ENCODE measurements at places on chromosomes 3 and 15.

DNA sequence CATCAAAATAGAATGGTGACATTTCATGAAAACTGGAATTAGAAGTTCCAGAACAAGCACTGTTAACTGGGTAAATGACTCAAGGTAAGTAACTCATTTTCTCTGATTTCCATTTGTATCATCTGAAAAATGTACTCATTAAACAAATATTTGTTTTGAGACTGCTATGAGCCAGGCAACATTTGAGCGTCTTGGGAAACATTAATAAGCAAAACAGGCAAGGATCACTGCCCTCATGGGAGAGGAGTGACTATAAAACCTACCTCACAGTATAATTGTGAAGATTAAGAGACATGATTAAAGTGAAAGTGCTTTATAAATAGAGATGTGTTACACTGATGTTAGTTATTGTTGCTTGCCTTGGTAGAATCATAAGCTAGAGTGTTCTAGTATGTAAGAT lies 711.8 kb upstream of the UBE2E2 start:
- no peak for DNase-seq

DNA sequence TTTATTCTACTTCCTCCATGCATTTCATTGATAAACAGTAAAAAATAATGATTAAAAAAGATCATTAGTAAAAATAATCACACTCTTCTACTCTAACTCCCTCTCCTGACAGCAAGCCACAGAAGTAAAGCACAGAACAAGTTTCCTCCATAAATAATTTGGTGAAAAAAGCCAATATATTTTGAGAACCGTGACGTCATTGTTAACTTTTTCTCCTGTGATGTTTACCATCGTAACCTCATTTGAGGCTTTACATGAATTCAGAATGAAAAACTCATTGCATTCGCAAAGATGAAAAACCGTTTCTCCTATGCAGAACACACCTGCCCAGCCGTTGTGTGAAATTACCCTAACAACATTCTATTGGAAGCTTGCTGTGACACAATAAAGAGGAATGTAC lies 120.7 kb downstream of the NSUN3 start:
- no peak for DNase-seq

- DNase-seq = no peak
These were observed 42.5 kb upstream of the MYO5C start for GRCh38 chr15:52338058-52338457.

- DNase-seq = no peak
These were observed 124.8 kb upstream of the ATP11B start for GRCh38 chr3:182668541-182668940.

GRCh38 chr15:45338417-45338816 lies 39.9 kb downstream of the GATM start:
- no peak for DNase-seq

- DNase-seq = no peak
These were observed 316.8 kb upstream of the GBE1 start for GRCh38 chr3:82078246-82078645.

- no peak for DNase-seq
These were observed 6.1 kb upstream of the GJD2 start for GRCh38 chr15:34760909-34761308.

- no peak for DNase-seq
These were observed 189.4 kb downstream of the MFSD1 start for GRCh38 chr3:158991146-158991705.

DNA sequence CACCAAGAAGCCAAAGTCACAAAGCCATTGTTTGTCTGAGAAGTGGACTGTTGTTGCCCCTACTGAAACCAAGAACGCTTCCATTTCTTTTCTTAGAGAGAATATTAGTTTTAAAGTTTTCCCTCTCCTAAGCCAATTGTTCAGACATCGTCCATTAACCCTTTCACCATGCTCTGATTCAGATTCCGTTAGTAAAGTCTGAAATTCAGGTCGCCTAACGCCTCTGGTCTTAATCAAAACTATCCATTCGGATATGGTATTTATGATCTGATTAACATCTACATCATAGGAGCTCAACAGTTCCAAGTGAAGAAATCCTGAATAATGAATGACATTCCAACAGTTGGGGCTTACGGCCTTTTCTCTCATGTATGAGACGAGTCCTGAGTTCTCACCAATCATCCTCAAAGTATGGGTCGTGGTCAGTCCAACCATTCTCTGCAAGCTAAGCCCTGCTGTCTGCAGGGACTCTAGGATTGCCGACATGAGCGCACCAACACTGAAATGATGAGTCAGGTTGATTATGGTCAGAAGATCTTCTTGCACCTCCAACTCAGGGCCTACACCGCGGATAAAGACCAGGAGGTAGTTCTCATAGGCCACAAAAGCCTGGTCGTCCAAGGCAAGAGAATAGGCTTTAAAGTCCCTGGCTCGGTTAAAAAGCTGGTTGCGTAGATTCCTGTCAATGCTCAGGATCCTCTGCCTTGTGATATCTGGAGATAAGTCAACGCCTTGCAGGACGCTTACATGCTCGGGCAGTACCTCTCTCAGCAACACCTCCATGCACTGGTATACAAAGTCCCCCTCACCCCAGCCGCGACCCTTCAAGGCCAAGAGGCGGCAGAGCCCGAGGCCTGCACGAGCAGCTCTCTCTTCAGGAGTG lies 767 bp downstream of the EPM2AIP1 start:
- DNase-seq = no peak

DNA sequence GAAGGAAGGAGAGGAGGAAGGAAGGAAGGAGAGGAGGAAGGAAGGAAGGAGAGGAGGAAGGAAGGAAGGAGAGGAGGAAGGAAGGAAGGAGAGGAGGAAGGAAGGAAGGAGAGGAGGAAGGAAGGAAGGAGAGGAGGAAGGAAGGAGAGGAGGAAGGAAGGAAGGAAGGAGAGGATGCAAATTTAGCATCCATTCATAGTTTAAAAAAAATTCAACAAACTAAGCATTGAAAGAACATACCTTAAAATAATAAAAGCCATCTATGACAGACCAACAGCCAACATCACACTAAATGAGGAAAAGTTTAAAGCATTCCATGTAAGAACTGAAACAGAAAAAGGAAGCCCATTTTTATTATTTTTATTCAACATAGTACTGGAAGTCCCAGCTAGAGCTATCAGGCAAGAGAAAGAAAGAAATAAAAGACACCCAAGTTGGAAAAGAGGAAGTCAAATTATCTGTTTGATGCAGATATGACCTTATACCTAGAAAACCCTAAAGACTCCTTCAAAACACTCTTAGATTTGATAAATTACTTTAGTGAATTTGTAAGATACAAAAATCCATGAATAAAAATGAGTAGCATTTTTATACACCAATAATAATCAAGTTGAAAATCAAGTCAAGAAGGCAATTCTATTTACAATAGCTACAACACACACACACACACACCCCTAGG lies 52.2 kb upstream of the FXR1 start:
- no peak for DNase-seq

- peak; percentile 97 for DNase-seq
These were observed at the start of gene PSMD2 for GRCh38 chr3:184298759-184299487. TSS of gene PSMD2 (plus strand) at chr3:184299241. CDS start at chr3:184299267, 26 bp downstream.

DNA sequence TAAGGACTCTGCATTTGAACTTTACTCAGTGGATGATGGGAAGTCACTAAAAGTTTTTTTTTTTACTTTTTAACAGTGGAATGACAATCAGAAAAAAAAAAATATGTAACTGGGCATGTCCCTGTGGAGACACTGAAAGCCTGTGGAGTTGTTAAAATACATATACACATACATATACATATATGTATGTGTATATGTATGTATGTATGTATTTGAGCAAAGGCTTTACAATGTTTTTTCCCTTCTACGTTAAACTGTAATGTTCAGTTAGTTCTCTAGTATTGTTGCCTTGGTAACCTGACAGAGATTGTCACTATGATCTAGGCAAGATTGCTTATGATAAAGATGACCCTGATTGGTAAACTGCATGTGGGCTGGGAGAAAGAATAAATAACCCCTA lies 30.3 kb downstream of the NSUN3 start:
- DNase-seq = no peak

- DNase-seq = no peak
These were observed 109.7 kb upstream of the GALNT15 start for GRCh38 chr3:16064642-16065414.

DNA sequence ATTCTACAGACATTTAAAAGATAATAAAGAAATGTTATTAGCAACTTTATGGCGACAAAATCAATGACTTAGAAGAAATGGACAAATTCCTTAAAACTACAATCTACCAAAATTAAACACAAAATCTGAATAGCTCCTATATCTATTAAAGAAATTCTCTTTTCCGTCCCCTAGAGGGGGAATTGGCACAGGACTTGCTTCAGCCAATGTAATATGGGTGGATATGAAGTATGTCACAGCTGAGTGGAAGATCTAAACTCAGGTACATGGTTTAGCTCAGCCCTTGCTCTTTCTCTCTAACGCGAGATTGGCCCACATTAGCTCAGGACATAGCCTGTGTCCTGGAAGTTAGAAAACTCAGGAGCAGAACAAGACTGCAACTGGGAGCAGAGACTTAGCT lies 79.3 kb downstream of the DNAH12 start:
- no peak for DNase-seq

GRCh38 chr15:47437491-47437890 lies 279.8 kb upstream of the SEMA6D start:
- no peak for DNase-seq

DNA sequence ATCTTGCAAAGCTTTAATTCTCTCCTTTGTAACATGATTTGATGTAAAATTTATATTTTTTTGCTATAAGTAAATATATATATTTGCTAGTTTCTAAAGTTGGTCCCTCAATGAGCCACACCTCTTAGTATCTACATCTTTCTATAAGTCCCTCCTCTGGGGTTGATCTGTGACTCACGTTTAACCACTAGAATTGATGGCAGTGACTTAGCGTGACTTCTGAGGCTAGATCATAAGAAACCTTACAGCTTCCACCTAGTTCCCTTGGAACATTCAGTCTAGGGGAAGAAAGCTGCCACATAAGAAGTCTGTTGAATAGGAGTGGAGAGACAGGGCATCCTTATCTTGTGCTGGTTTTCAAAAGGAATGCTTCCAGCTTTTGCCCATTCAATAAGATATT lies 56.6 kb upstream of the TNIK start:
- DNase-seq = no peak

- DNase-seq = no peak
These were observed 121.2 kb downstream of the MECOM start for GRCh38 chr3:169542331-169542751.

DNA sequence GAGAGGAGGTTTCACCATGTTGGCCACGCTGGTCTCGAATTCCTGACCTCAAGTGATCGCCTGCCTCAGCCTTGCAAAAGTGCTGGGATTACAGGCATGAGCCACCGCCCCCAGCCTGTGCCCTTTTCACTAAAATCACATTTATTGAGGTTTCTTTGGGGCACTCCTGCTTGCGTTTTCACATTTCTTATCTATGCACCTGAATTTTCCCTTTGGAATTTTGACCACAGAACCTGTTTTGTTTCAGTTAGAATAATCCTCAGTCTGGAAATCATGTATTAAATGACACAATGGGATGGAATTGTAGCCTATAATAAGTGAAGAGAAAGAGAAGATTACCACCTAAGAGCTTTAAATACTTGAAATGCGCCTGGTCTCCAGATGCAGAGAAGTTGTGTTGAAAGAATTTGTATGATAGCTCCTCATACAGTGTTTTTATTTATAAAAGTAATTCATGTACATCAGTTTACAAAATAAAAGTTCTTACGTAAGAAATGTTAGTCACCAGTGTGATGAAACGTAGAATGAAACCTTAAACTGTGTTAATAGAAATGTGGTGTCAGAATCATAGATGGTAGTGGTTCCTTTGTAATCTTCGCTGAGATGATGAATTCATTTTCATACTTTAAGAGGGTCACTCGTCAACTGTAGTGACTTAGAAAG lies 107.0 kb downstream of the TCF12 start:
- DNase-seq = no peak

All from activated CD4-positive, CD25-positive, alpha-beta regulatory T cell (primary cell).